ENCODE measurements at places on chromosomes 12 and 14.

- H3K27me3 ChIP-seq, result no peaks in the 10 kb centered on the region
- H3K36me3 ChIP-seq, result no peaks in the 10 kb centered on the region
- H3K4me1 ChIP-seq, result no peaks in the 10 kb centered on the region
- H3K4me3 ChIP-seq, result no peak overlapping the region
These were observed 305.3 kb downstream of the SLC6A15 start for GRCh38 chr12:84607170-84607819.

DNA sequence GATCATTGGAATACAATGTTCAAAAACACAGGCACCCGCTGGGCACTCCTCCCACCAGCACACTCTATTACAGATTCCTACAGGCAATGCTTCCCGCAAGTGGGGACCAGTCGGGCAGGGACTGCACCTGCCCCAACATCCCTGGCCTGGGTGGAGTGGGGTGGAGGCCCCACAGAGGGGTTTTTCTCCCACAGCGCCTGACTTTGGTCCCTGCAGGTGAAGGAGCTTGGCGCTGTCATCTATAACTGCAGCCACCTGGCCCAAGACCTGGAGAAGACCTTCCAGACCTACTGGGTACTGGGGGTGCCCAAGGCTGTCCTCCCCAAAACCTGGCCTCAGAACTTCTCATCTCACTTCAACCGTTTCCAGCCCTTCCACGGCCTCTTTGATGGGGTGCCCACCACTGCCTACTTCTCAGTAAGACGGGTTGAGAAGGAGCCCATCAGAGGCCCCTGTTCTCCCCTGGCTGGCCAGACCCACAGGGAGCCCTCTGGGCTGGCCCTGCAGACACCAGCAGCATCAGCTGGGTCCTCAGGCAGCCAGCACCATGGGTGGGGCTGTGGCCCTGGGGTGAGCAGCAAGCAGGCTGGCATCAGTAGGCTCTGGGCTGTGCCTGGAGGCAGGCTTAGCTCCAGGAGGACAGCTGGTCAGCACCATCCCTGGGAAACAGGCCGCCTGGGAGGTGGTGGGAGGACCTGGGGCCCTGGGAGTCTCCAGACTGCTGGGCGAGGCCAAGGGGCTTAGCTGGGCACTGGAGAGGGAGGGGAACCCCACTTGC is 6.0 kb downstream of the PLD4 start:
- peaks cover 12% of the 10 kb centered on the region for H3K27me3 ChIP-seq
- no peak for DNase-seq
- H3K4me1 ChIP-seq, result peaks cover 4% of the 10 kb centered on the region
- no peak overlapping the region for H3K4me3 ChIP-seq

DNA sequence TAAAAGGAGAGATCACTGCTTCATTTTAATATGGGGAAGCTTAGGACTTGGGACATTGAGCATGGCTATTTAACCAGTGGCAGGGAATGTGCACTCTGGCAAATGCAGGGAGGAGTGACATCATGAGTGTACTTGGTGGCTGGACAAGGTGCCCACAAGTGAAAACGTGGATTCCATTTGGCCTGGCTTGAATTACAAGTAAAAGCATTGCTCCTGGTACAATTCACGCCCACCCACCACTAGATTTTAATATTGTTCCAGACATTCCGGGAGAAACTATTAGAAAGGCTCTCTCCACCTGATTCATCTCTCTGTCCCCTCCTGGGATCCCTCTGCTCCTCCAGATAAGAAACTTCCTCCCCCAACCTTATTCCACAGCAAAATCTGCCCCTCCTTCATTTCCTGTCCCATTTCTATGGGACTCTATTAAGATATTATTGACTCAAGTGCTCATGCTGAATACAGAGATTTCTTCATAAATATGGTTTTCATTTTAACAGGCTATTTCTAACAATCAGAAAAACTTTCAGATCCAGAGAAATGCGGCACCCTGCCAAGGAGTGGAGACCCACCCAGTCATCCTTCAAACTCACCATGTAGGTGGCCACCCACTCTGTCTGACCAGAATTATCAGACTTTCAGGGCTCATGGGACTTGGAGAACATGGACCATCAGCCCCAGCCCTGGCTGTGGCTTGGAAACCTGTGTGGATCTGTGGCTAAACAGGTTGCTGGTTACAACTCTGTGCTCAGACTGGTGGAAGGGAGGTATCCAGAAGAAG is 43.2 kb downstream of the SSPN start:
- no peaks in the 10 kb centered on the region for H3K4me1 ChIP-seq
- H3K36me3 ChIP-seq, result no peaks in the 10 kb centered on the region
- H3K27me3 ChIP-seq, result peaks cover 3% of the 10 kb centered on the region
- H3K4me3 ChIP-seq, result no peak overlapping the region
- no peak for DNase-seq

- DNase-seq, result no peak
- no peaks in the 10 kb centered on the region for H3K36me3 ChIP-seq
- H3K27me3 ChIP-seq, result no peaks in the 10 kb centered on the region
- no peak overlapping the region for H3K4me3 ChIP-seq
- H3K27ac ChIP-seq, result no peak overlapping the region
- H3K4me1 ChIP-seq, result peaks cover 4% of the 10 kb centered on the region
These were observed 224.2 kb upstream of the PWP1 start for GRCh38 chr12:107461222-107461975.

DNA sequence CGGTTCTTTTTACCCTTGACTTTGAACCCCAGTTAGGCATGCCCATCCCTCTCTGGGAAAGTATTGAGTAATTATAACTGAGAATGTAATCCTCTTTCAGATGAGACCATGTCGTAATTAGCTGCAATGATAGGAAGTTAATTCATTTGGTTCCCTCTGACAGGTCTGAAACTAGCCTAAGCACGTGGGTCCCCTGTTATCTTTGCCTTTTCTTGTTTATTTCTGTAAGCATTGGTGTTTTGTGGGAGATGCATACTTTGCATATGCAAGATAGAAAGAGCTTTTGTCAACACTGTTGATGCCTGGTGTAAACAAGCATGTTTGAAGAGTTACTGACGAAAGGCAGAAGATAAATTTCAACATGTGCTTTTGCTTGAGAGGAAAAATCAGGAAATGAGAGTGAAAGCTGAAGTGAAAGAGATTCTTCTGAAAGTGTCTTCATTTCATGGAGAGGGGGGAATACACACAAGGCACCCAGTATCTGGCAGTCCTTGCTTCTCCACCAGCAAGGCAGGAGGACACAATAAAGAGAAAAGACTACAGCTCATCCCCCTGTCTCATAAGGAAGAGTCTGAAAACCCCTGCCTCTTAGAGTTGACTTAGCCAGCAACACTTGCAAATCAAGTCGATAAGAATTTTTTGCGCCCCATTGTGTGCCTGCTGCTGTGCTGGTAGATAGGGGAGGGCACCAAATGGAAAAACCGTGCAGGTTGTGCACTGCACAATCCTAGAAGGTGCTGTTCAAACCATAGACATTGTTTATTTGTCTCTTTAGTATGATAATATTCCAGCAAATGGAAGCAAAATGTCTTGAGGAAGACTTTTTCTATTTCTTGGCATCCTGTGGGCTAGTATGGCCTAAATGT is 77.8 kb downstream of the SLC24A4 start:
- H3K4me1 ChIP-seq, result no peaks in the 10 kb centered on the region
- peaks cover 8% of the 10 kb centered on the region for H3K27me3 ChIP-seq
- H3K4me3 ChIP-seq, result no peak overlapping the region
- no peaks in the 10 kb centered on the region for H3K36me3 ChIP-seq
- no peak for DNase-seq
- H3K27ac ChIP-seq, result no peak overlapping the region

- no peak for DNase-seq
- H3K36me3 ChIP-seq, result peaks cover 1% of the 10 kb centered on the region
- no peak overlapping the region for H3K4me3 ChIP-seq
- H3K27me3 ChIP-seq, result no peaks in the 10 kb centered on the region
- peaks cover 30% of the 10 kb centered on the region for H3K4me1 ChIP-seq
These were observed 9.2 kb upstream of the IKZF4 start for GRCh38 chr12:56011509-56012090.

- H3K4me3 ChIP-seq, result no peak overlapping the region
- H3K36me3 ChIP-seq, result no peaks in the 10 kb centered on the region
- H3K27me3 ChIP-seq, result peaks cover 2% of the 10 kb centered on the region
These were observed 115.4 kb downstream of the KLHL28 start for GRCh38 chr14:44846232-44846824.

DNA sequence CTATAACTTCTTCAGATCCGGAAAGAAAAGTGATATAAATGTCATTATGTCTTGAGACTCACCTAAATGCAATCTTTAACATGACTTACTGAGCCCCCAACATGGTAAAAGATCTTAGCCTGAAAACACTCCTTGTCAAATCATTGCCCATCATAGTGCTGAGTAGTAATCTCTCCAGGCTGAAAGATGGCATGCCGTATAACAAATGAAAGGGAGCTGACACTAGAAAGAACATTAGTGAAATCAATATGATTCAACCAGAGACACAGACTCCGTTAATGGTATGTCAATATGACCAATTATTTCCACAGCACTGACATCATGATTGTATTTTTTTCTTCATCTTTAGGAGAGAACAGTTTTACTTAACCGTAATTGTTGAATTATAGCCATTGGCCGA is 54.4 kb downstream of the BICD1 start:
- no peaks in the 10 kb centered on the region for H3K36me3 ChIP-seq
- no peak overlapping the region for H3K27ac ChIP-seq
- H3K4me3 ChIP-seq, result no peak overlapping the region
- no peaks in the 10 kb centered on the region for H3K4me1 ChIP-seq

DNA sequence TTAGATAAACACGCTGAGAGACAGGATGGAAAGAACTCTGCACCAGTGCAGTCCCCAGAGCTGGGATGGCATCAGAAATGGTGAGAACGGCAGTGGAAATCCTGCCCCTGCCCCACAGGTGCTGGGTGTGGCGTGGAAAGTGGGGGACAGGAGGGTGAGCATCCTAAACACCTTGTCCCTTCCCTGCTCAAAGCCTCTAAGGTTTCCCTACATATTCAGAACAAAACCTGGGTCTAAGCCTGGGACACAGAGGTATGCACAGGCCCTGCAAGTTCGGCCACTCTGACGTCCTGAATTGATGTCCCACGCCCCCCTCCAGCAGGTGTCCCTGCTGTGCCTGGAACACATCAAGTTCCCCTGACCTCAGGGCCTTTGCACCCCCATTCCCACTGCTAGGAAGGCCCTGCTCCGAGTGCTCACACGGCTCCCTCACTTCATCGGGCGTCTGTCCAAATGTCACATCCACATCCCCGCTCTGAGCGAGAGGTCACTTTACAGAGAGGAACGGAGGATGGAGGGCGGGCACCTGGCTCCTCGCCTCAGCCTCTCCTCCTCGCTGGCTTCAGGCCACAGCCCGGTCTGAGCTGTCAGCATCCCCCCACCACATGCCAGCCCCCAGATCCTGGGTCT is 38.5 kb upstream of the SFSWAP start:
- peaks cover 17% of the 10 kb centered on the region for H3K27me3 ChIP-seq
- H3K4me3 ChIP-seq, result no peak overlapping the region
- H3K4me1 ChIP-seq, result no peaks in the 10 kb centered on the region

DNA sequence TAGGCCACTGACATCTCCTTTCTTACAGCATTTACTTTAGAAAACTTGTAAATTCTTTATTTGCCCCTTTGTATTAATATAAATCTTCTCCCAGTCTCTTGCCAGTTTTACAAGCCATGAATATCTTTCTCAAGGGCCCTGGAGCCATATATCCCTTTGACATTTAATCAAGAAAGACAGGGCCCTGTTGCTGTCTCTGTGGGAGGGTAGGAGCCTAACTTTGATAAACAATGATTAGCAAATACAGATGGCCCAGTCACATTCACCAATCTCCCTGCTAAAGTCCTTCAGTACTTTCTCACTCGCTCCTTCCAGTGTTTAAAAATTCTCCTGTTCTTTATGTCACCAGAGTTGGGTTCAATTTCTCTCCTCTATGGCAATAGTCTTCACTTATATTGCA is 479.8 kb upstream of the USP15 start:
- no peaks in the 10 kb centered on the region for H3K27me3 ChIP-seq
- no peak overlapping the region for H3K27ac ChIP-seq
- H3K4me1 ChIP-seq, result no peaks in the 10 kb centered on the region
- DNase-seq, result no peak
- H3K36me3 ChIP-seq, result no peaks in the 10 kb centered on the region
- no peak overlapping the region for H3K4me3 ChIP-seq

All from T-helper 2 cell treated with Interferon-gamma antibody and Interleukin-4, amounts not matched to agents 5 μg/mL and 100 μg/mL, for 36 hours (primary cell).